ENCODE measurements at places on chromosomes 4 and X. TPM values are rescaled to one million over a fixed set of nuclear protein-coding genes. Genes with fewer than 3 reads are reported as not detected.

Gene ADH1A
- total RNA-seq: not detected

Gene BMPR1B
- total RNA-seq: not detected

Gene PHOX2B
- not detected for total RNA-seq

Gene HMX1
- total RNA-seq: not detected

Gene MAGEA1
- not detected for total RNA-seq

DNA sequence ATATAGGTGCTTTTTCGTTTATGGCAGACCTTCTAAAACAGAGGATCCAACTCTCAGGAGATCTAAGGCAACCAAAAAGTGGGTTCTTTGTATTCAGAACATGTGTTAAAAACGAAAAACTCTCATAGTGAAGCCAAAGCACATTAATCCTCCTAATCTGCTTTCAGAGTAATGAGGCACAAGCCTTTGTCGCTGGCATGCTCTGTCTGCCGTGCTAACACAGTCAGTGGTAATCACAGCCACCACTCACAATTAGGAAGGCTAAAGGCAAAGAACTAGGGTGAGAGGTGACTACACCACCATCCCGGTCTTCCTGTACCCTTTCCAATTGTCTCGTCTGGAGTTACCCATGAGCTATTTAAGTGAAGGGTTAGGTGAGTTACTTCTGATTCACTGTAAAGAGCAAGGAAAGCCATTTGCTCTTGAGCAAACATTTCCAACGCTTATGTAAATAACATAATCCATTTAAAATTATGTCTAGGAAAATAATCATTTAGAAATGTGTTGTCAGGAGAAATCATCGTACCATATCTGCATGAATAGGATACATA is 40.7 kb downstream of the NPY2R start:
- DNase-seq: no peak

DNA sequence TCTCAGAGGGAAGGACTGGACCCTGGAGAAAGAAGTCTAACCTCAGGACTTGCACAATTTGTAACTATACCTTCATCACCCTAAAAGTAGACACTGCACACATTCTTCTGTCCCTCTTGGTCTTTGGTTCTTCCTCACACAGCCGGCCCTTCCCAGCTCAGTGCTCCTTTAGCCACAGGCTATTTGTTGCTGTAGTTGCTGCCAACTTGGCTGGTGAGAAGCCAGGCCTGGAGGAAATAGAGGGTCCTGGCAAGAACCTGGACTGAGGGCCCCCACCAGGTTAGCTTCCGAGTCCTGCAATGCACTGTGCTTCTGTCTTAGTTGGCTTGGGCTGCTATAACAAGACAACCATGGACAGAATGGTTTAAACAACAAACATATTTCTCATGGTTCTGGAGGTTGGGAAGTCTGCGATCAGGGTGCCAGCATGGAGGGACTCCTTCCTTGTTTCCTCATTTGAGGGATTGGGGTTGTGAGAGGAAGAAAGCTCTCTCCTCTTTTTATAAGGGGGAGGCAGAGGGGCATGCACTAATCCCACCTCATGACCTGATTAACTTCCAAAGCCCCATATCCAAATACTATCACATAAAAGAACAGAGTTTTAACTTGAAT is 4.4 kb upstream of the FGF5 start:
- no peak for DNase-seq

- no peak for DNase-seq
Measured at GRCh38 chr4:174036111-174036510, 247.4 kb downstream of the FBXO8 start.

GRCh38 chr4:31360786-31361185 is 640.6 kb downstream of the PCDH7 start:
- DNase-seq: no peak

- DNase-seq: no peak
Measured at GRCh38 chrX:86329174-86329573, 180.9 kb downstream of the DACH2 start.

GRCh38 chrX:6383917-6384316 is 151.0 kb downstream of the VCX3A start:
- DNase-seq: no peak

DNA sequence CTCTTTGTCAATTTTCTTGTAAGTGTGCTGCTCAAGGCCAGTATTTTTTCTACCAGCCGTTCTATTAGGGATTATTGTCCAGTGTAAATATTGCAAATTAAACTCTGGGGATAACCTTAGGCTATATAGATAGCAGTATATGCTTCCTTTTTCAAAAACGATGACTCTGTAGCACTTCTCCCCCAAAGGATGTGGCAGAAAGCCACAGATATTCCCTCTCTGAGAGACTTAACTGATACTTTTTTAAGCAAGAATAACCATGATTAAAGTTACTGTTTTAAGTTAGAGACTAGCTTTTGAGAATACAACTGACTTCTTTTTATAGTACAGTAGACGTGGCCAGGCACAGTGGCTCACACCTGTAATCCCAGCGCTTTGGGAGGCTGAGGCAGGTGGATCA is 130.0 kb downstream of the FHIP1A start:
- no peak for DNase-seq

DNA sequence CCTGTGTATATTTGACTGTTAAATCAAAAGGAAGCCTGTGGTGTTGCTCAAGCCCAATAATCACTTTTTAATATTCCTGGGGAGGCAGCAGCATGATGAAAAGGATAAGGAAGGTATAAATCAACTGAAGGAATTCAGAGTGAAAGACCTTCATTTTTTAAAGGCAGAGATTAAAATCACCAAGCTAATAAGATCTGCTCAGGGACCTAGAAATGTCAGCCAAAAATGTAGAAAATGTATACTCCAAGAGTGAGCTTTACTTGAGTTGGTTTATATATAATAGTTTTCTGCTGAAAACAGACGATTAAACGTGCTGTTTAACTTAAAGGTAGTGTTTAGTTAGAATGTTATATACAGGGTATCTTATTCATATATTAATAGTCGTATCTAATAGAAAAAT is 549.3 kb downstream of the IQCM start:
- DNase-seq: no peak
